ENCODE measurements at places on chromosomes 2 and 18. TPM values are rescaled to one million over a fixed set of nuclear protein-coding genes. Genes with fewer than 3 reads are reported as not detected.

GRCh38 chr2:205717999-205718398, 35.7 kb downstream of the NRP2 start:
- H3K27me3 ChIP-seq, result no peaks in the 10 kb centered on the region
- H3K36me3 ChIP-seq, result peaks cover 9% of the 10 kb centered on the region
- peaks cover 22% of the 10 kb centered on the region for H3K4me1 ChIP-seq
- no peak for DNase-seq

- no peaks in the 10 kb centered on the region for H3K4me1 ChIP-seq
- no peaks in the 10 kb centered on the region for H3K27me3 ChIP-seq
- H3K4me3 ChIP-seq, result no peak overlapping the region
- no peaks in the 10 kb centered on the region for H3K36me3 ChIP-seq
These were observed 84.6 kb downstream of the TMEM163 start for GRCh38 chr2:134634054-134634753.

GRCh38 chr2:214856137-214856536, 46.7 kb upstream of the BARD1 start:
- no peak overlapping the region for H3K27ac ChIP-seq
- H3K4me3 ChIP-seq, result no peak overlapping the region
- no peaks in the 10 kb centered on the region for H3K36me3 ChIP-seq
- no peaks in the 10 kb centered on the region for H3K4me1 ChIP-seq
- no peaks in the 10 kb centered on the region for H3K27me3 ChIP-seq

The KYNU gene
- polyA plus RNA-seq, result not detected

The HOXD4 gene
- polyA plus RNA-seq, result 1.6 TPM

The IL18RAP gene
- not detected for polyA plus RNA-seq

The GBX2 gene
- polyA plus RNA-seq, result 0.03 TPM

All from SK-N-SH (cell line).